Common myeloid progenitor, CD34-positive (primary cell): ENCODE measurements at places on chromosomes 3 and 15.

- DNase-seq: peak; percentile 92
These were observed 172.7 kb downstream of the WDR72 start for GRCh38 chr15:53586799-53587198.

- DNase-seq: no peak
These were observed 10.1 kb downstream of the FEZF2 start for GRCh38 chr3:62363275-62363674.

DNA sequence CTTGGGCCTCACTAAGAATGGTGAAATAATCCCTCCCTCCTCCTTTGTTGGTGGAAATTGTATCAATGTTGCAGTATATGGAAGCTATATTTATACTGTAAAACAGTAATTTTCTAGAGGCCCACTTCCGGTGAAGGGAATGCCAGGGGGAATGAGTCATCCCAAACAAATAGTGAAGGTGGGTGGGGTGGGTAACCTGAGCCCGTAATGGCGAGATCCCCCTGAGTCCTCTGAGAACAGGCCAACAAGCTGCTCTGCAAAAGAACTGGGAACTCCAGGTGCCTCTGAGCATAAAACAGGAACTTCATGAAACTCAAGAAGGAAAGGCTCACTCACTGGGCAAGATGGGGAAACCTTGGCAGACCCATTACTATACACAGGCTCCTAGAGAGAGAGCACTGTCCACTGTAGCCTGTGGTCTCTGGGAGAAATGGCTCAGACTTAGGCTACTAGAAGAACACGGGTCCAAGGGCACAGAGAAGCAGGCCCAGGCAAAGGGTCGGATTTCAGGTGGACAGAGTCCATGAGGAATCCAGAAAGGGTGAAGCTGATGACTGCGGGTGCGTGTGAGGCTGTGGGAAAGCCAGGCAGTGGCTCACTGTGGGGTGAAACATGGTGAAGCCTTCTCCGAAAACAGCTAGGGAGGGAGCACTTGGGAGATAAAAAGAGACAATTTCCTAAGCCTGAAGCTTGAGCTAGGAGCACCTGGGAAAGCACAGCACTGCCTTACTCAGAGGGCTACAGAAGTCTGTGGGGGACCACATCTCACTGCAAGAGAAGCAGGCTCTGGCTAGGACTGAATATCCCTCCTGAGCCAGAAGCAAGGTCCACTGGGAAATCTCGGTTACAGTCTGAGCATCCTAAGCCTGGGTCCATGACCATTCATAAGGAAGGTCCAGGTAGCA lies 19.8 kb downstream of the LARP6 start:
- no peak for DNase-seq

DNA sequence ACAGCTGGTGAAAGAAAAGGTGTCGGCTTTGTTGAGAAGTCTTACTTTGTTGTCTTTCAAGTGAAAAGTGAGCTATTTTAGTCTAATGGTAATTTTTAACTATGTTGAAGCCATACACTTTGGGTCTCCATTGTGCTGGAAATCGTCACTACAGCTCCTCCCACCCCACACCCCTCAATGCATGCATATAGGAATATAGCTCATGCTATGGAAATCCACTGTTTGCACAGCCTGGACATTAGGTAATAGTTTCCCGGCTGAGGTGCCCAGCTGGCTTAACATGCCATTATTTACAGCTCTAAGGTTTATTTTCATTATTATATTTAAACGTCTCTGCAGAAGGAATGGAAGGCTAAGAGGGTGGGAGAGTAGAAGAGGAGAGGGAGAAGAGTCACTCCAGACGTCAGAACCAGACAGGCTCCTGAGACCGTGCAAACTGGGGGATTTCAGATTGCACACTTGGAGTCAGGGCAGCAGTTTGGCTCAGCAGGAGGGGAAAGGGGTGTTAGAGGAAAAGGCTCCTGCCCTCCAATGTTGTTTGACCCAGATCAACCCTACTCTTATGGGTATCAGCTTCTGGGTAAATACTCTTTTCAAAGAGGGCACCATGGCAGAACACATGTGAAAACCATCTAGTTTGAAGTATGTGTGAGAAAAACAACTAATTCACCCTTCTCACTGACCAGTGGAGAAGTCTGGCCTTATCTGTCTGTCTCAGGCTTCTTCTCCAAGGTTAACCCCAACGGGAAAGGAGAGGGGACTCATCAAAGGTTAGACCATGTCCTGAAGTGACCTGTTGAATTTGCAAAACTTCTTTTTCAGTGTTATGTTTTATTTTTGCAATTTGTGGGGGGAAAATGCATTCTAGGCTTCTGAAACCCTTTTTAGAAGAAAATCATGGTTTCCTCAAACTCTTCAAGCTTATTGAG lies 218.7 kb upstream of the CTDSPL start:
- no peak for DNase-seq

DNA sequence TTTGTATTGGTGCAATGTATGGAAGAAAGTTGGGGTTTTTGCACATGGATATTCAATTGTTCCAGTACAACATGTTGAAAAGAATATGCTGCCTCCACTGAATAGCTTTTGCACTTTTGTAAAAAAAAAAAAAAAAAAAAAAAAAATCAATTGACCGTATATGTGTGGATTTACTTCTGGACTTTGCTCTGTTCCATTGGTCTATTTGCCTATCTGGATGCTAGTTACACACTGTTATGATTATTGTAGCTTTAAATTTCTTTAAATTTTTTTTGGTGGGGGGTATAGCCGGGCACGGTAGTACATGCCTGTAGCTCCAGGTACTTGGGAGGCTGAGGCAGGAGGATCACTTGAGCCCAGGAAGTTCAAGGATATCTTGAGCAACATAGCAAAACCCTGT lies 52.5 kb downstream of the RPL39L start:
- no peak for DNase-seq

DNA sequence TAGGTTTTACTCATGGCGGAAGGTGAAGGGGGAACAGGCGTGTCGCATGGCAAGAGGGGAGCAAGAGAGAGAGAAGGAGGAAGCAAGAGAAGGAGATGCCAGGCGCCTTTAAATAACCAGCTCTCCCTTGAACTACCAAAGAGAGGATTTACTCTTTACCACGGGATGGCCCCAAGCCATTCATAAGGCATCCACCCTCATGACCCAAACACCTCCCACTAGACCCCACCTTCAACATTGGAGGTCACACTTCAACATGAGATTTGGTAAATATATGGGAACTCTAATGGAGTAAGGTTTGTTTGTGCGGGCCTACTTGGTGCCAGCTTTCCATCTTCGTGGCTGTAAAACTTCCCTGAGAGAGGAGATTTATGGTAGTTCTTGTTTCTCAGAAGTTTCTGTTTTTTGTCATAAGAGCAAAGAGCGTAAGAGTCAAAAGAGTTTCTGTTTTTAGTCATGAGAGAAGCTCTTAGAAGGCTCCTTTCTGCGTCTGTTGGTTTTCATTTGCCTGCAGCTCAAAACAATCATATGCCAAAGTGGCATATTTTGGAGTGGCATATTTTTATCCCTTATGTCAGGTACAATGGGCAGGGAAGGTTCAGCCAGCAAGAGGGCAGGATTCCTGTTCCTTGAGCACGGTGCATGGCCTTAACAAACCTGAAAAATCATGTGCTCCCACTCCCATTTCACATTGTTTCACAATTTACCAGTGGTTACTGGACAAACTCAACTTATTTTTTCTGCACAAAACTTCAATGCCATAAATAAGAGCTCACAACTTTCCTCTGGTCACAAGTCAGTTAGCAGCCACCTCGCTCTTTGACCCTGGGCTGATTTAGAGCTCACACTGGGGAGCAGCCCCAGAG lies 12.5 kb downstream of the PML start:
- DNase-seq: no peak

DNA sequence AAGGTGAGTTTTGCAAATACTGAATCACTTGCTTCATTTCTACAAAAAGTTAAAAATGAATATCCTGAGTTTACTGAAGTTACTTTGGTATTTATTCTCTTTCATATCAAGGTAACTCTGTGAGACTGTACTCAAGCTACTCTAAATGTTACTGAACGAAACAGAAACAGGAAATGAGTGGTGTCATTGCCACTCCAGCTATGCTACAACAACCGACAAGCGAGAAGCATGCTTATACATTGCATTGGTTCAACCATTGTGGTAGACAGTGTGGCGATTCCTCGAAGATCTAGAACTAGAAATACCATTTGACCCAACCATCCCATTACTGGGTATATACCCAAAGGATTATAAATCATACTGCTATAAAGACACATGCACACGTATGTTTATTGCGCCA lies 313.2 kb upstream of the THBS1 start:
- DNase-seq: no peak

- DNase-seq: no peak
These were observed 31.9 kb downstream of the CEP63 start for GRCh38 chr3:134517791-134518190.

DNA sequence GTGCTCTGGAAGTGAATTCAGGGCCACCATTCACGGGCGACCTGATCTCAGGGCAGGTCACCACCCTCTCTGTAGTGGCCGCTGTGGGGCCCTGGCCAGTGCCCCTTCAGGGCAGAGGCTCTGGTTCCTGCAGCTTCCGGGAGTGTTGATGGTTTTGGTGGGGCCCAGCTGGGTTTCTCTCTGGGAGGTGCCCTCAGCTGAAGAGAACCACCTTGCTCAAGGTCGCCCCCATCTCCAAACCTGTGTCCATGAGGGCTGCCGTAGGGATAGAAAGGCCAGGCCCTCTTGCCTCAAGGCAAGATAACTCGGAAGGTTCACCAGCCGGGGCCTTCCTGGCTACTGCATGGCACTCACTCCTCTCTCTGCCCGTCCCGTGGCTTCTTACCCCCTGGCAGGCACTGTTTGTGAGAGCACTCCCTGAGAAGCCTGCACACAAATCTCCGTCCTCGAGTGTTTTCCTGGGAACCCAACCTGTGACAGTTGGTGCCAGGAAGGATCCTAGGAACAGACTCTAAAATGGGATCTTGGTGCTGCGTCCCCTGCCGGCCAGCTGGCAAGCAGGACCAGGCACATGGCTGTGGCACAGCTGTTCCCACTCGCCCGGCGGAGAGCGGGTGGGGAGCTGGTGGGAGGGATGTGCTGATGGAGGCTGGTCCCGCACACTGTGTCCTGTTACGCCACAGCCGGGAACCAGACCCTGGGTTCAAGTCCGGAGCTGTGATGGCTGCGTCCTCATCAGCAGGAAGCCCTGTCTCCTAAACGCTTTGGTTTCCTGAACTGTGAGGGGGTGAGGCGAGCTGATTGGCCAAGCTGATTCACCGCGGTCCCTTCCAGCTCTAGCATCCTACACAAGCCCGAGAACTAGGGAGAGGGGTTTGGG lies 23.2 kb upstream of the PIGZ start:
- no peak for DNase-seq

- DNase-seq: no peak
These were observed 55.9 kb downstream of the DNASE1L3 start for GRCh38 chr3:58154626-58155449.

DNA sequence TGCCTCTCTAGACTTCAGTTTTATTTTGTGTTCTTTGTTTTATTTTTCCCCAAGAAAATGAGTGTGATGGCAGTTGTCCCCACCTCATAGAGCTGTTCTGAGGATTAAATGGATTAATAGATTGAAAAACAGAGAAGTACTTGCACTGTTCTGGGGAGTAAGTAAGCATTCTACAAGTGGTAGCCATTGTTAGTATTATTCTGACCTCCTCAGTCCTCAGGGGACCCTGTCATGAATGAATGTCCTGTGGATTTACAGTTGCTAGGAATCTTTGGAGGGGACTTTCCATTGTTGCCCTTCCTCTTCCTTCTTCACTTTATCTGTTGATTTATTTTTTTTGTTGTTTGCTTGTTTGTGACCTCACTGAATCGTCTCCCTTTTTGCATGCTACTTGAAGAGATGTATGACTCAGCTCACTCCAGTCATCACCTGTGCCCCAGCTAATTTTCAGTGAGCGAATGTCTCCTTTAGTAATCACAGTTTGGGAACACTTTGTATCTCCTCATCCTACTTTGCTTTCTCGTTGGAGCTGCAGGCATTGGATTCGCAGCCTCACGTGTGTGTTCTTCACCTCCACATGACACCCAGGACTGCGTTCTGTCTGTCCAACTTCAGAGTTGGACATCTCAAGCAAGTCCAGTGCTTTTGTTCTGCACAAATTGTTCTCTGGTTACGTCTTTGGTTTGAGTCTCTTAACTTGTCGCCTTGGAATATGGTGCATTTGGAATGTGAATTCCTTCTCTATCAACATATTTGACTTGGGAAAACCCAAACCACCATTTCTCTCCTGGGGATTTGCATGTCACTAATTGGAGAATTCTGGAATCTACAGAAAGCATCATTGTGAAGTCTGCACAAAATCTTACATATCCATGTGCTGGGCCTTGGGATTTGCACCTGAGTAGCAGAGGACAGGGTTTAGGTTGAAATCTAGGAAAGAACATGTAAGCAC lies 54.5 kb downstream of the LRTM1 start:
- no peak for DNase-seq

DNA sequence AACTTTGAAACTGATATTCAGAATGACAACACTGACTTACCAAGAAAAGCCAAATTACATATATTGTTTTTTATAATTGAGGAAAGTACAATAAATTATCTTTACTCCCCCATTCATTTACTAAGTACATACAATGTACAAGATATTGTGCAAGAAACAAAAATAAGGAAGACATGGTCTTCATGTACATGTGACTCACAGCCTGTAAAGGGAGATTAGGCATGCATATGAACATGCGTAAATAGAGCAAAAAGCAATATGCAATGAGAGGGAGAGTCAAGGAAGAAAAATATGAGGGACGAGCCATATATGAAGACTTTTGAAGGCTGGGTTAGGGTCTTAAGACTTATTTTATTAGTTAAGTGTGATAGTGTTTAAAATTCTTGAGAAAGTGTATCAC lies 258.4 kb downstream of the GBE1 start:
- DNase-seq: no peak

GRCh38 chr3:172107403-172107802 lies 68.0 kb downstream of the FNDC3B start:
- DNase-seq: peak; percentile 84

DNA sequence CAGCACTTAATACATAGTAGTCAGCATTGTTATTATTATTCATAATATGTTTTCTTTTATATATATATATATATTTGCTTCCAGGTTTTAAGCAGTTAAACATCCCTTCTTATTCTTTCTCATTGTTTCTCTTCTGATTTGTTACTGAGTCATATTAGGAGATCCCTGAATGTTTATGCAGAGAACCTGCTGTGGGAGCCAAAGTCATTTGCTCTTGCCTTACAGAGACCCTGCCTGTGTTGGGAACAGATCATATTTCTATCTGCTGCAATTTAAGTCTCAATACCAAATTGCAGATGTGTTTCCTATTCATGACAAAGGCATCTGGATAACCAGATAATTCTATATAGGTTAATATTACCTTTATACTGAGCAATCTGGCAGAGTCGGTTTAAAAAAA lies 323.0 kb upstream of the UMPS start:
- DNase-seq: no peak

GRCh38 chr3:133452641-133453319 lies 52.9 kb downstream of the BFSP2 start:
- no peak for DNase-seq

DNA sequence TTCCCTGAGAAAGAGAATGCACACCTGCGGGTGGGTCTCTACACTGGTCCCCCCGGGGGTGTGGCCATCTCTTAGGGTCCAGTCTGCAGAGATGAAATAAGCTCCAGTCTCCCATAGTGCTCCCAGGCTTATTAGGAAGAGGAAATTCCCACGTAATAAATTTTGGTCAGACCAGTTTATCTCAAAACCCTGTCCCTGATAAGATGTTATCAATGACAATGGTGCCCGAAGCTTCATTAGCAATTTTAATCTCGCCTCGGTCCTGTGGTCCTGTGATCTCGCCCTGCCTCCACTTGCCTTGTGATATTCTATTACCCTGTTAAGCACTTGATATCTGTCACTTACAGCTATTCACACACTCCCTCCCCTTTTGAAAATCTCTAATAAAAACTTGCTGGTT lies 46.8 kb downstream of the OR5H15 start:
- DNase-seq: no peak
